ENCODE measurements at places on chromosomes 7 and 10. TPM values are rescaled to one million over a fixed set of nuclear protein-coding genes. Genes with fewer than 3 reads are reported as not detected.

- no peak for DNase-seq
- H3K4me3 ChIP-seq, result peak overlapping the region; percentile 56
- no peak overlapping the region for H3K27ac ChIP-seq
- H3K4me1 ChIP-seq, result no peaks in the 10 kb centered on the region
Measured at GRCh38 chr10:93601774-93602162, 733 bp upstream of the RBP4 start.

Gene DNAJC9
- total RNA-seq, result 11.8 TPM

Gene NUDCD3
- total RNA-seq, result 57.3 TPM

DNA sequence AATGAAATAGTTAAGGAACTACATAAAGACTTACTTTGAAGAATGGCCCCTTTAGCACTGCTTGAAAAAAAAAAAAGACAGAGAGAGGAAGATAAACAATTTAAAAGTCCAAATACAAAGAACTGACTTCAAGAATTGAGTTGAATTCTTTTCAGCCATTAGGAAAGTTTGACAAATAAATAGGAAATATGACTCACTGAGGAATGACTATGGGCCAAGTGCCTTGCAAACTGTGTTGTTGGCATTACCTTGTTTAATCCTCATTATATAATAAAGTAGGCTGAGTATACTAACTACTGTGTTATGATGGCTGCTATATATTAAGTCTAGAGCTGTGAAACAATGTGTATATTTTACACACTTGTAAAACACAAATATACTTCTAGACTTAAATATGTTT, 151.1 kb downstream of the ELMO1 start:
- H3K27me3 ChIP-seq, result no peaks in the 10 kb centered on the region
- H3K27ac ChIP-seq, result no peak overlapping the region
- no peak for DNase-seq
- no peak overlapping the region for H3K4me3 ChIP-seq

GRCh38 chr7:38584443-38585210, 46.5 kb downstream of the AMPH start:
- H3K36me3 ChIP-seq, result no peaks in the 10 kb centered on the region
- H3K27me3 ChIP-seq, result no peaks in the 10 kb centered on the region
- no peak overlapping the region for H3K27ac ChIP-seq
- H3K4me1 ChIP-seq, result no peaks in the 10 kb centered on the region
- DNase-seq, result no peak

GRCh38 chr7:69803699-69804516, 205.6 kb downstream of the AUTS2 start:
- no peak overlapping the region for H3K27ac ChIP-seq
- H3K4me1 ChIP-seq, result peaks cover 7% of the 10 kb centered on the region
- no peaks in the 10 kb centered on the region for H3K36me3 ChIP-seq
- no peak for DNase-seq
- no peaks in the 10 kb centered on the region for H3K27me3 ChIP-seq

Gene MMD2
- total RNA-seq, result not detected

Gene NPC1L1
- 0.30 TPM for total RNA-seq

Gene NRG3
- 0.84 TPM for total RNA-seq

- no peaks in the 10 kb centered on the region for H3K27me3 ChIP-seq
- no peak overlapping the region for H3K27ac ChIP-seq
- no peaks in the 10 kb centered on the region for H3K36me3 ChIP-seq
- no peak overlapping the region for H3K4me3 ChIP-seq
- peaks cover 17% of the 10 kb centered on the region for H3K4me1 ChIP-seq
Measured at GRCh38 chr10:89646889-89647657, 2.0 kb upstream of the PANK1 start.

GRCh38 chr10:20891338-20891714, 5.8 kb downstream of the NEBL start:
- H3K27ac ChIP-seq, result no peak overlapping the region
- no peaks in the 10 kb centered on the region for H3K4me1 ChIP-seq
- H3K4me3 ChIP-seq, result no peak overlapping the region
- DNase-seq, result no peak
- no peaks in the 10 kb centered on the region for H3K36me3 ChIP-seq

DNA sequence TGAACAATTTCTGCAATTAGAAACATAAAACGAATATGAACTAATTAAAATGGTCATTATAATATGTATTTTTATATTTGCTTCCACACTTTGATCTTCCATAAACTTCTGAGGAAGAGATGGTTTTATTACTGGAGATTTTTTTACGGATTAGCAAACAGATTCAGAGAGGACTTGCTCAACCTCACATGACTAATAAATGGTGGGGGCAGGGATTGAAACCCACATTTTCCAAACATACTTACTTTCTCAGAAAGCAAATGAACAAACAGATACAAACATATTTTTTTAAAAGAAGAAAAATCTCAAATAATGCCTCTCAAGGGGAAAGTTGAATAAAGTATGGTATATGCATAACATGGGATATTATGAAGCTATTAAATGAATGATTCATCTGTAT, 18.3 kb downstream of the ANKMY2 start:
- no peak for DNase-seq
- H3K4me3 ChIP-seq, result no peak overlapping the region
- H3K27ac ChIP-seq, result no peak overlapping the region
- H3K4me1 ChIP-seq, result no peaks in the 10 kb centered on the region

GRCh38 chr10:108868881-108869280, 1054.4 kb downstream of the XPNPEP1 start:
- H3K27ac ChIP-seq, result no peak overlapping the region
- DNase-seq, result no peak
- H3K27me3 ChIP-seq, result no peaks in the 10 kb centered on the region

Gene TPST1
- total RNA-seq, result 36.3 TPM

Gene ARMC3
- total RNA-seq, result 0.44 TPM

DNA sequence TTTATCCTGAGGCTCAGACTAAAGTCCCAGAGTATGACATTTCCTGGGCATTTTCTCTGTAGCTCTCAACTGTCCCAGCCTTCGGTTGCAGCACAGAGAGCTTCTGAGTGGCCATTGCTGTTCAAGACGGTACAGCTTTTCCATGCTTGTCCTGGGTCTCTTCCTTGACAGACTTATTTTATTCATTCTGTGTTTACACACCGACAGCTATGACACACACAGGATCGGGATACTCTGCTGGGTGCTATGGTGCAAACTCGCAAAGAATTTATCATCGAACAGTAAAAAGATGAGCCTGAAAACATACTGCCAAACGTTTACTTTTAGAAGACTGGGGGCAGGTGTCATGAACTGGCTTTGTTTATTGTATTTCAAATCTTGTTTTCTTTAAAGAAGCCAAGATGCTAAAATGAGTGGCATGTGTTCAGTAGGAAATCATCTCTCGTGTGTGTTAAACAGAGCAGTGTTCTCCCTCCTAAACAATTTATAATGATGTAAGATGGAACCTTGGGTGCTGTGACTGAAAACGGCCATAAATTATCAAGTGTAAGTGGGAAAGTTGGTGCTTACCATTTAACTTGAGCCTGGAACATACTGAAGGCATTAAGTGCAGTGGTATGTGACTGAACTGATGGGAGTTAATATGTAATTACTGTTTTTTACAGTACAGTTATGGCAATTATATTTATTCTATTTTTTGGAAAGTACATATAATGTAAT, 120.8 kb downstream of the CELF2 start:
- H3K36me3 ChIP-seq, result no peaks in the 10 kb centered on the region
- H3K4me3 ChIP-seq, result no peak overlapping the region
- peaks cover 27% of the 10 kb centered on the region for H3K4me1 ChIP-seq
- no peak overlapping the region for H3K27ac ChIP-seq

GRCh38 chr7:149022756-149023360, 5.4 kb downstream of the PDIA4 start:
- H3K36me3 ChIP-seq, result no peaks in the 10 kb centered on the region
- H3K27ac ChIP-seq, result no peak overlapping the region
- H3K4me1 ChIP-seq, result peaks cover 12% of the 10 kb centered on the region
- H3K4me3 ChIP-seq, result no peak overlapping the region

- no peak overlapping the region for H3K4me3 ChIP-seq
- no peaks in the 10 kb centered on the region for H3K27me3 ChIP-seq
- no peaks in the 10 kb centered on the region for H3K36me3 ChIP-seq
- H3K4me1 ChIP-seq, result no peaks in the 10 kb centered on the region
- no peak overlapping the region for H3K27ac ChIP-seq
Measured at GRCh38 chr7:146131701-146132100, 15.1 kb downstream of the CNTNAP2 start.

- peak overlapping the region; percentile 98 for H3K27ac ChIP-seq
- no peak for DNase-seq
- no peaks in the 10 kb centered on the region for H3K36me3 ChIP-seq
- peaks cover 55% of the 10 kb centered on the region for H3K4me1 ChIP-seq
Measured at GRCh38 chr7:30286749-30287148, 2.4 kb downstream of the ZNRF2 start.

Gene MYL10
- total RNA-seq, result not detected

DNA sequence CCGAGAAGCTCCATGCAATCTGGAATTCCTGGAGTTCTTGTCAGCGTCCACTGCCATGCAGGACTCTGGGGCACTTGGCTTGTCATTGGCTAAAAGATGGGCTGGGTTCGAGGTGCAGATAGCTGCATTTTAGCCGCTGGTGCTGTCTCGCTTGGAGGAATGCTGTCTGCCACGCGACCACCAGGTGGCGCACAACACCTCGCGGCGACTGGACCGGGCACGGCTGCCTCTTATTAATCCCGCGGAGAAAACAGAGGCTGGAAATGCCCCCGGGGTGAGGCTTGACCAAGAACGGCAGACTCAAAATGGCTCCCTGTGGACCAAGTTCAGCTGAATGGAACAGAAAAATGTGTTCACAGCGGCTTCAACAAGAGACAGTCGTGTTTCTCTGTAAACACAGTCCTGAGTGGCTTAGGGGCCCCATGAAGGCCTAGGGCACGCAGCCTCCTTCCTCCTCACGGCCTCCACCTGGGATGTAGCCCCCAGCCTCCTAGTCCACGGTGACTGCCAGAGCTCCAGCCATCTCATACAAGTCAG, 46.2 kb downstream of the AOC1 start:
- no peaks in the 10 kb centered on the region for H3K36me3 ChIP-seq
- H3K4me1 ChIP-seq, result peaks cover 3% of the 10 kb centered on the region
- H3K27ac ChIP-seq, result no peak overlapping the region
- H3K27me3 ChIP-seq, result peaks cover 17% of the 10 kb centered on the region
- H3K4me3 ChIP-seq, result no peak overlapping the region

Gene TMEM140
- 33.2 TPM for total RNA-seq

DNA sequence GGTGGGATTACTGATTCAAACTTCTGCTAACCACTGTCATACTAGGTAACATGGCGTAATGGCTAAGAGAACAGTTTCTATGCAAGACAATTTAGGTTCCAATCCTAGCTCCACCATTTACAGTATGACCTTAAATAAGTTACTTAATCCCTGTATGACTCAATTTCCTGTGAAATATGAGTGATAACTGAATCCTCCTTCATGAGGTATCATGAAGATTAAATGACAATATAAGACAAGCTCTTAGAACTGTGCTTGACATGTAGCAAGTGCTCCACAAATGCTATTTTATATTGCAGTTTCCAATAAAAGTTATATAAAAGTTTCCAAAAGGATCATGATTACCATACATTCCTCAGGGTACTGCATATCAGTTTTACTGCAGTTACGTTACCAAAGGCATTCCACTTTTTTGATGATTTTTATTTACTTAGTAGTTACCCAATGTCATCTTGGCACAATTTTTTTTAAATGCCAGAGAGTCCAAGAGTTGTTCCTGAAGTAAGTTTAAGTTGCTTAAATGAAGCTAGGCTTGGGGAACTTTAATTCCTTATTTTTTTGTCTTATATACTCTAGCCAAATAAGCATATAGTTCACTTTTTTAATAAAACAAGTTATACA, 7.1 kb downstream of the DOCK4 start:
- no peak overlapping the region for H3K4me3 ChIP-seq
- H3K4me1 ChIP-seq, result no peaks in the 10 kb centered on the region
- H3K36me3 ChIP-seq, result no peaks in the 10 kb centered on the region
- no peak for DNase-seq

GRCh38 chr7:66741-67140, 125.6 kb upstream of the FAM20C start:
- H3K36me3 ChIP-seq, result no peaks in the 10 kb centered on the region
- H3K27ac ChIP-seq, result no peak overlapping the region
- DNase-seq, result no peak
- no peaks in the 10 kb centered on the region for H3K27me3 ChIP-seq

Gene FEZF1
- not detected for total RNA-seq

GRCh38 chr7:144713850-144714249, 122.0 kb downstream of the TPK1 start:
- no peaks in the 10 kb centered on the region for H3K27me3 ChIP-seq
- DNase-seq, result no peak
- H3K36me3 ChIP-seq, result no peaks in the 10 kb centered on the region

Gene NSUN5
- total RNA-seq, result 36.6 TPM

DNA sequence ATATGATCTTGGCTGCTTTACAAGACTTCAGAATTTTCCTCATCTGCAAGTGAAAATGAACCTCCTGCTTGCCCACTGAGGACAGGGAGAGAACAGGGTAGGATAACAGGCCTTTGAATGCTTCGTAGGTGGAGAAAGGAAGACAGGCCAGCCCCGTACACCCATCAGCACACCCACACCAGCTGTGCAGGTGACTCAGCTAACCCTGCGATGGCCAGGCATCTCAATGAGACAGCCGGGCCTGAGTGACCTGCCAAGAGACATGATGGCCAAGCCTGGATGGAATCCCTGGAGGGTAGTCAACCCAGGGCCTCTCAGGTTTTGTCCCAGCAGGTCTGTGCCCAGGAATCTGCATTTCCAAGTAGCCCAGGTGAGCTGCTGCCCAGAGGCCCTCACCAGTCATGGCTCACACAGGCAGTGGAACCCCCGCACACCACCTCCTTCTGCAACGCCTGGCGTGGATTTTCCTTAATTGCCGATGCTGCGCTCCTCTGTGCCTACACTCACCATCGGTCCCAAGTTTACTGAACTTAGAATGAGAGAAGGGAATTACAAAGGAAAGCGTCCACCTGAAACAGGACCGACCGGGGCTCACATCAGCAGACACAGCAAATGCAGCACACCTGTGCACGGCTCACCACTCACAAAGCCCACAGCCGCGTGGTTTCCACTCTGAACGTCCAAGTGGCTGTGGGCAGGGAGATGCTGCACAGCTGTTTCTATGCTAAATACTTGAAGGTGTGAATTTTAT, 163.7 kb downstream of the DIP2C start:
- H3K27ac ChIP-seq, result peak overlapping the region; percentile 26
- no peak overlapping the region for H3K4me3 ChIP-seq
- H3K27me3 ChIP-seq, result no peaks in the 10 kb centered on the region
- peaks cover 29% of the 10 kb centered on the region for H3K4me1 ChIP-seq
- H3K36me3 ChIP-seq, result no peaks in the 10 kb centered on the region
- DNase-seq, result no peak

- H3K27me3 ChIP-seq, result no peaks in the 10 kb centered on the region
- peaks cover 15% of the 10 kb centered on the region for H3K36me3 ChIP-seq
- H3K27ac ChIP-seq, result peak overlapping the region; percentile 84
- DNase-seq, result no peak
Measured at GRCh38 chr7:990933-991728, 8.2 kb downstream of the CYP2W1 start.

DNA sequence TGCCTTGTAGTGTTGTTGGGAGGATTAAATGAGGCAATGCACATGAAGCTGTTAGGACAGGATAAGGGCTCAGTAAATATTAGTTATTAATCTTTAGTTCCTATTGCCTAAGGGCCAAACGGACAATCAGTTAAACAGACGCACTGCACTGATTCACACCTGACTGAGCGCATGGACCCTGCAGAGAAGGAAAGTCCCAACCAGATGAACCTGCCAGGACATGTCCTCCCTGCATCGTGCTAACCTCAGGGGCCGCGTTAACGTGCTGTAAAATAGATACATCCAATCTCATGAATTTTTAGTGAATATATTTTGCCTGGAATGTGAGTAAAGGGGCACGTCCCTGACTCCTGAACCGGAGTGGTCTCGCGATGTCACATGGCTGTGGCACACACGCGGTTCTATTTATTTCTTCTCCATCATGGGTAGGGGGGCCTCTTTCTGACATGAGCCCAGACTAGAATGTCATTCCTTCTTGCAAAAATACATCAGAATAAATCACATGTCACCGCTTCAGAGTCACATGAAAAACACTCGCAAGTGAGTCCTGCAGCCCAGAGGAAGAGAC, 12.3 kb downstream of the ADARB2 start:
- no peaks in the 10 kb centered on the region for H3K4me1 ChIP-seq
- H3K4me3 ChIP-seq, result no peak overlapping the region
- H3K27ac ChIP-seq, result no peak overlapping the region
- no peaks in the 10 kb centered on the region for H3K36me3 ChIP-seq

All from tibial nerve (tissue), 4 donors.